ENCODE measurements at places on chromosomes 3 and 15.

GRCh38 chr15:61196711-61197586, 32.2 kb downstream of the RORA start:
- DNase-seq, result no peak

DNA sequence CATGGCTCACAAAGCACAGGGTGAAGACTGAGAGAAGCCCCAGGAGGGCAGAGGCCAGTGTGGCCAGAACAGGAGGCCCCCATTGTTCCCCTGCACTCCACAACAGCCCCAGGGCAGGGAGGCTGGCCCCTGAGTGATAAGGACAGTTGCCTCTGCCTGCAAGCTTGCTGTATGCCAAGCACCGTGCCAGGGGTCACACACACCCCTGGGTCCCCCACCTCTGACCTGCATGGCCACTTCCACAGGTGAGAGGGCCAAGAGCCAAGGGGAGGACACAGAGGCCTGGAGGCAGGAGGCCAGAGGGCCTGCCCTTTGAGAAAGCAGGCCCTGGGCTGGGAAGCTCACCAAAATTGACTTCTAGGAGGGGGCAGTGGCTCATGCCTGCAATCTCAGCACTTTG, 23.7 kb downstream of the ATRIP start:
- no peak for DNase-seq

DNA sequence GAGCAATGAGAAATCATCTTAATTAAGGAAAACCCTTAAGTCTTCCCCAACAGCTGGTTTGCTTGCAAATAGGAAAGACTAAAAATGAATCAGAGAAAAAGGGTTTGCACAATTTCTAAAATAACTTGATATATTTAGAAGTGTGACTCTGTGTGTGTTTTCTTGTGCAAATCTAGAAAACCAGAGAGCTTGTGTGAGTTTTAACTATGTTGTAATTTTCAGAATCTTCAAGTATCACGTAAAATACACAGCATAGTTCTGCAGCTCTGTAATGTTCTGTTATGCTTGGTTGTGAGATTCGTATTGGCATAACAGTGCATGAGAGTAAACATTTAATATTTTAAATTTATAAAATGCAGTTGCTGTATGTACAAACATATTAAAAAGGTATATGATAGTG, 74.7 kb upstream of the GAP43 start:
- no peak for DNase-seq

- DNase-seq, result peak; percentile 26
Measured at GRCh38 chr15:20356444-20356910, 185.1 kb downstream of the GOLGA6L6 start.

GRCh38 chr3:77179762-77180161, 139.9 kb downstream of the ROBO2 start:
- DNase-seq, result no peak

DNA sequence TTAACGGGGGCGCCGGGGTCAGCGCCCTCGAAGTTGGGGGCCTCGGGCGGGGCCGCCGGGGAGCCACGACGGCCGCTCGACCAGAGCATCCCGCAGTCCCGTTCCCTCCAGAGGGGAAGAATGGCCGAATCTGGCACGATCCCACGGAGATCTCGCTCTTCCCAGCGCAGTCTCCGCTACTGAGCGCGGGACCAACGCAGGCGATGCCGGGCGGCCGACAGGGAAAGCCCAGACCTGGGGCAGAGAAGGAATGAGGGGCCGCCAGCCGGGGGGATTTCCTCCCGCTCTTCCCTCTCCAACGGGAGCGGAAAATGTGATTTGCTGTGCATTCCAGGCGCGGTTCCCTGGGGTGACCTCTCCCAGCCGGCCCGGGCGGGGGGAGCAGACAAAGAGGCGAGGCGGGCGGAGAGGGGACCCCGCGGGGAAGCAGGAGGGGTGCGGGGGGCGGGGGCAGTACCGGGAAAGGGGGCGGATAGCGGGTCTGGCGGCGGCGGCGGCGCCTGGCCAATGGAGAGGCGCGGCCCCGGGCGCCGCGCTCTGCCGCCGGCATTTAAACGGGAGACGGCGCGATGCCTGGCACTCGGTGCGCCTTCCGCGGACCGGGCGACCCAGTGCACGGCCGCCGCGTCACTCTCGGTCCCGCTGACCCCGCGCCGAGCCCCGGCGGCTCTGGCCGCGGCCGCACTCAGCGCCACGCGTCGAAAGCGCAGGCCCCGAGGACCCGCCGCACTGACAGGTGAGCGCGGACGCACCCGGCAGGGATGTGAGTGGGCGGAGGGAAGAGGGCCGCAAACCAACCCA, at the start of gene GREM1:
Gene GREM1 (plus strand): TSS at position 579 of the 801 bp plus-strand sequence. CDS start 12,687 bp downstream, outside the sequence.
- DNase-seq, result no peak

DNA sequence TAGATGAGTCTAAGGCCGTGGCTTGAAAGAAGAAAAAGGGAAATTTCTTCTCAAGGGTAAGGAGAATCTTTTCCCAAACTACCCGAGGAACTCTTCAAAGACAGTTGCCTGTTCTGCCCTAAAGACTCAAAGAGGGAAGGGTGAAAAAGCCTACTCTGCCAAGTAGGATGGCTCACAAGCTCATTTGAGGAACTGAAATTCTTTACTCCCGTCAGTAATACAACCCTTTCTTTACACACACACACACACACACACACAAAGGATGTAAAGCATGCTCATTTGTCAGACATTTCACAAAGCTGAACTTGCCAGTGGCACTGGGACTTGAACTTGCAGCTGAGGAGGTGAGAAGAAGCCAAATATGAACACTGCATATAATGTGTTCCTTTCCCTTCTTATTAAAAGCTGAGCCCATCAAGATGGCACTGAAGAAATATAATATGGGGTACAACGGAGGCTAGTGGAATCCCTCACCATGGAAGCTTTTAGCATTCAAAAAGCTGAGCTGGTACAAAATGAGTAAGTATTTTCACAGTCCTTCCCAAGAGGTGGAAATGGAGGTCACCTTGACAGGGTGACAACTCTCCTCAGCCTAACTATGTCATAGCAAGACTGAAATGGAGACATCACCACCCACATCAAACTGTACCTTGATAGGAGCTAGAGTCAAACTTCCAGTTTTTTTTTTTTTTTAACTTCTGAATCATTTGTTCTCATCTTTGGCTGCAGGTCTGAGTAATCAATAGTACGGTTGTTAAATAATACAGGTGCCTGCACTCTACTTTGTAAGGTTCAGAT, 57.6 kb downstream of the TAFA4 start:
- no peak for DNase-seq

DNA sequence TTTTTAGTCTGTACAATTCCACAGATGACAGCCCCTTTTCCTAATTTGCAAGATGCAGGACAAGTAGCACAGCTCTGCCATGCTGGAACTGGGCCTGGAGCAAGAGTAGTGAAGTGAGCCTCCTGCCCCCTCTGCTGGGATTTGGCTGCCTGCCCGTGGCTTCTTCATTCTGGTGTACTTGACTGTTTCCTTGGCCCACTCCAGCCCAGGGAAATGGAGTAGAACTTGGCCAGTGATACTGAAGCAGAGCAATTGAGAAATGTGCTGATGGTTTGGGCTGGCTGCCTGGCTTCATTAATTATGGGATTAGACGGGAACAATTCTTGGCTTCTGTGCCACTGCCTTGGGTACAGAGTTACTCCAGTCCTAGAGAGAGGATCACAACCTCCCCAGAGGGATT, 2.8 kb downstream of the GPD1L start:
- peak; percentile 78 for DNase-seq

DNA sequence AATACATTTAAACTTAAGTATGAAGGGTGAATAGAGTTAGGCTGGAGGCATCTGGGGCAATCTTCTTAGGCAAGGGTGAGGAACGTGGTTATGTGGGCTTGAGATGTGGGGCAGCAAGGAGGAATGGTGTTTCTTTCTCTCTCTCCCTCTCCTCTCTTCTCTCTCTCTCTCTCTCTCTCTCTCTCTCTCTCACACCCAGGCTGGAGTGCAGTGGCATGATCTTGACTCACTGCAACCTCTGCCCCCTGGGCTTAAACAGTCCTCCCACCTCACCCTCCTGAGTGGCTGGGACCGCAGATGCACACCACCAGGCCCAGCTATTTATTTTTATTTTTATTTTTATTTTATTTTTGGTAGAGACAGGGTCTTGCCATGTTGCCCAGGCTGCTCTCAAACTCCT, 4.0 kb upstream of the MGA start:
- DNase-seq, result no peak

DNA sequence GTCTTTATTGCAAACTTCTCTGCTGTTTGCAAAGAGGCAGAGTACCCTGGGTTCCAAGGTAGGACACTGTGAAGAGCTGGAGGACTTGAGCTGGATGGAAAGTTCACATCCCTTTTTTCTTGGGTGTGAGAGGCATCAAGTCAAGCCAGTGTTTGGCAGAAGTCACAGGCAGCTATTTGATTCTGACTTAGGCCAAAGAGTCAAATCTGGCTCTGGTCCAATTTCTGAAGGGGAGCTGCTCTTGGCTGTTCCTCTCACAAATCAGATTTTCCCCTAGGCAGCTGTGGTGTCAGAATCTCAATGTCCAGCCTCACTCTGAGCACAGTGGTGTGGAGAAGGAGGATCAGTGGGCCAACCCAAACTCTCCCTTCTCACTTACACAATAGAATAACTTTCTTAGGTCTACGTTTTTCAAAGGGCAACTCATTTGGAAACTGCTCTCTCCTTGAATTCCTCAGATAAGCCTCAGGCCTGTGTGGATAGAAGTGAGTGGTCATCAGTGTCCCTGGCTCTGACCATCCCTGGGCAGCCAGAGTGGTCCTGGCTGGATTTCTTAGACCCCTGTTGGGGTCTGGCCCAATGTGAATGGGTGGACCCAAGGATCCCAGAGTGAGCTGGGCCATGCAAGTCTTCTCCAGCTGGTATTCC, 18.2 kb upstream of the AMOTL2 start:
- DNase-seq, result no peak

DNA sequence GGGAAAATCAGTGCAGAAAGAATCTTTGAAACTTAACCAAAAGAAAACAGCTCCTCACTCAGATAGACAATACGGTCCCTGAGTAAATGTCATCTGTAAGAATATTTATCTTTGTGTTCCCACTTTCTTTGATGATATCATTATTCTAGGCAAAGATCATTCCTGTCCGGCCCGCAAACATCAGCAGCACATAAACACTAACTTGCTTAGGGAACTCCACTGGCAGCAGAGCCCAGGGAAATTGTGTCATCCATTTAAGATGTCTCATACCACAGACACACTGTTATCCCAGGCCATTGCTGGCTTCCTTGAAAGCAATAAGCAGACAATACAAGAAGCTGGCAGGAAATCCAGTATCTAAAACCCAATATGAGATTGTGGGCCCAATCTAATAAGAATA, 20.1 kb upstream of the CD96 start:
- no peak for DNase-seq

DNA sequence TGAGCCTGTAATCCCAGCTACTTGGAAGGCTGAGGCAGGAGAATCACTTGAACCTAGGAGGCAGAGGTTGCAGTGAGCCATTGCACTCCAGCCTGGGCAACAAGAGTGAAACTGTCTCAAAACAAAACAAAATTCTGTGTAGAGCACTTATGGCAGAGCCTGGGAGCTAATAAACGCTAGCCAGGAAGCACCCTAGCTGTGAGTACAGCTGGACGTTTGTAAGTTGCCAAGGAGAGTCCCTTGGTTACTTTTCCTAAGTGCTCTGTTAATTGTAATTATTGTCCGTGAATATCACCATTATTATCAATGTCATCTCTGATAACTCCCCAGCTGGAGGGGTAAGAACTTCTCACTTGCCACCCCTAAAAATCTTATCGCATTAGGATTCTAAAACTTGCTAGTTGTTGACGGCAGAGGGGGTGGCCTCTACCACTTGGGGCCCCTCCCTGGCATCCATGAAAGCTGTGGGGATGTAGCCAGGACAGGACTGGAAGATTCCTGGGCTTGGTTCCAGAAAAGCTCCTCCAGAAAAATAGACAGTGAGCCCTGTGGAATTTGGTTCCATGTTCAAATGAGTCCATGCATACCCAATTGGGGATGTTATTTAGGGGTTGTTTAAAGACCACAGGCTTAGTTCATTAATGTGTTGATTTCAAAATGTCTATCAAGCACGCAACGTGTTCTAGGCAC, 9.9 kb upstream of the KLHL25 start:
- DNase-seq, result no peak

- DNase-seq, result no peak
Measured at GRCh38 chr3:76869726-76870384, 170.0 kb upstream of the ROBO2 start.

GRCh38 chr3:31331278-31331677, 201.4 kb upstream of the STT3B start:
- DNase-seq, result no peak

GRCh38 chr15:66190746-66191145, 62.8 kb downstream of the MEGF11 start:
- DNase-seq, result no peak

GRCh38 chr15:90055182-90055581, 47.1 kb downstream of the IDH2 start:
- DNase-seq, result peak; percentile 74

GRCh38 chr15:64343222-64343621, 12.8 kb downstream of the CSNK1G1 start:
- no peak for DNase-seq

Measured in mucosa of gallbladder (tissue), 1 donor.